Stimulated activated CD8-positive, alpha-beta memory T cell treated with anti-CD3 and anti-CD28 coated beads, Interleukin-15, amount 100 ng/mL, for 48 hours (primary cell): ENCODE measurements at places on chromosomes 4 and X.
A peak's percentile ranks its signal among the peaks of the same experiment; 100 is the strongest.

GRCh38 chrX:12494400-12495138 is 296.6 kb upstream of the PRPS2 start:
- DNase-seq = no peak

- no peak for DNase-seq
Measured at GRCh38 chr4:146472404-146472803, 49.3 kb downstream of the SLC10A7 start.

- no peak for DNase-seq
Measured at GRCh38 chr4:83342476-83342875, 7.8 kb upstream of the HPSE start.

- DNase-seq = no peak
Measured at GRCh38 chrX:71301195-71301924, at the start of gene ITGB1BP2. ITGB1BP2 (plus strand) TSS chrX:71301750; CDS start chrX:71301807, 57 bp downstream.

GRCh38 chrX:121161501-121161933 is 114.1 kb downstream of the GLUD2 start:
- DNase-seq = peak; percentile 0

- no peak for DNase-seq
Measured at GRCh38 chr4:24640366-24640765, 56.0 kb upstream of the DHX15 start.

DNA sequence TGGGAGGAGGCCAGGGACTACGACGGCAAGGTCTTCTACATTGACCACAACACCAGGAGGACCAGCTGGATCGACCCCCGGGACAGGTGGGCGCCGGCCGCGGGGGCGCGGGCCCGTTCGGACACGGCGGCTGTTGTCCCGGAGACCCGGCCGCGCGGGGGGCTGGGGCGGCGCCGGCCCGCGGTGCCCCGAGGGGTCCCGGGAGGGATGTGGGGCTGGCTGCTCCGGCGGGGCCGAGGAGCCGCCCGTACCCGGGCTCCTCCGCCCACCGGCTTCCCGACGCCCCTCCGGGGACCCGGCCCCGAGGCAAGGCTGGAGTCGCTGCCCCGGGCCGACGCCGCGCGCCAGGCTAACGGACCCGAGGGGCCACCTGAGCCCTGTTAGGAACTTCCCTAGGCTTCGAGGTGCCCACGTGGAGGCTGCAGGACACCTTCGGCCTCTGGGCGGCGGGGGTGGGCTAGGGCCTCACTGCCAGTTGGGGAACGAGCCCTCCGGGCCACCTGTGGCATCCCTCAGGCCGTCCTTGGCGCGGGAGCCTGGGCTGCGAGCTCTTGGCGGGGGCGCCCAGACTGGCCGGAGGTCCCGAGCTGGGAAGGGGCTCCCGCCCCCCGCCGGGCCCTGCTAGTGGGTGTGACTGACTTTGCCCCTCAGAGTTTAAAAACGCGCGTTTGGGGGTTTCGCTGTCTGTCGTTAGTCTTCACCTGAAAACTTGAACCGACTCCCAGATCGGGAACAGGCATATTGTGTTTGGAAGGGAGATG is 660 bp downstream of the WWC2 start:
- DNase-seq = no peak

DNA sequence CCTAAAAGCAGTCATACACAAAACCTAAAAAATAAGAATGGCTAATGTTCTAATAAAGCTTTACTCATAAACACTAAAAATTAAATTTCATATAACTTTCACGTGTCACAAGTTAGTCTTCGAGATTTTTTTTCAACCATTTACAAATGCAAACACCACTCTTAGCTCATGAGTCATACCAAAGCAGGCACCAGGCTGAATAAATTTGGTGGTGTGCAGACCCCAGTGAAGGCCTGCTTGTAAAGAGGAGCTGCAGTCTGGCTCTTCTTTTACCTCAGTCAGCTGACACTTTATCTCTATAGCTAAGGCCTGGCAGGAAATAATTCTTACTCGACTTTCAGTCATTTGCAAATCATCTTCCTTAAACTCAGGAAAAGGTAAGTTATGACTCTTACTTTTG is 37.4 kb downstream of the CLOCK start:
- no peak for DNase-seq

GRCh38 chr4:13289391-13289790 is 194.7 kb downstream of the RAB28 start:
- DNase-seq = no peak

DNA sequence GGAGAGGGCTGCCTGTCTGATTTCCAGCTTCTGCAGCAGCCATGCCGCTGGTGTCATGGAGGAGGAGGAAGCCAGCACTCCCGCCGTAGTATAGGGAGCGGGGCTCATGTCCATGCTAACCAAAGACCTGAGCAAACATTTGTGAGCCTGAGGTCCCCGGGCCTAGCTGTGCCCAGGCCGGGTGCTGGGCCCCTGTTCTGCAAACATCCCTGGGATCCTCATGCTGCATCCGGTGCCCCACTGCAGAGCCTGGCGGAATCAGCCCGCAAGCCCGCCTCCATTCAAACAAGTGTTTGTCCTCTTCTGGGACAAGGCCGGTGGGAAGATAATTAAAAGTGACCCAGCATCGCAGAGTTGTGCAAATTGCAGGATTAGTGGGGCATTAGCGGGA is 106.3 kb downstream of the SORCS2 start:
- DNase-seq = no peak

DNA sequence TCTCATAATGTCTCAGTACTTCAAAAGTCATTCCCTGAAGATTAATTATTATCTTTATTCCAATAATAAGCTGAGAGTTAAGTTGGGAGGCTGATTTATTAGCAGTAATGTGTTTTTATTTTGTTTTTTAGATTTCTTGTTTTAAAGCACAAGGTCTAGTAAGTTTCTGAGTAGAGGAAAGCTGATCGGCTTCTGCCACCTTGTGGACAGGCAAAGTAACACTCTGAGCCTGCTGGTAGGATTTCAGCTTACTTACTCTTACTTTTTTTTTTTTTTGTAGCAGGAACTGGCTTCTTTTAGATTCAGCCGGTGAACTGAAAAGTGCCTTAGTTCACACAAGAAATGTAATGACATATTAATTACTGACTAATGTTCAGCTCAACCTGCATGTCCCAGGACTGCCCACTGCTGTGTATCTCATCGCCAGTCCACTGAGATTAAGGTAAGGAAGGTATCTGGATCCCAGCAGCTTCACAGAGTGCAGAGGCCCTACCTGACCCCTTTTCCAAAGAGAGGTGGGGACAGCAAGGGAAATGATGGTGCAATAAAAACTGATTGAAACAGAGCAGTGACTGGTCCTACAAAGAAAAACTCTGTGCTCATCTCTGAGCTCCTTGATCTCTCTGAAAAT is 126.5 kb downstream of the ADGRA3 start:
- DNase-seq = no peak

DNA sequence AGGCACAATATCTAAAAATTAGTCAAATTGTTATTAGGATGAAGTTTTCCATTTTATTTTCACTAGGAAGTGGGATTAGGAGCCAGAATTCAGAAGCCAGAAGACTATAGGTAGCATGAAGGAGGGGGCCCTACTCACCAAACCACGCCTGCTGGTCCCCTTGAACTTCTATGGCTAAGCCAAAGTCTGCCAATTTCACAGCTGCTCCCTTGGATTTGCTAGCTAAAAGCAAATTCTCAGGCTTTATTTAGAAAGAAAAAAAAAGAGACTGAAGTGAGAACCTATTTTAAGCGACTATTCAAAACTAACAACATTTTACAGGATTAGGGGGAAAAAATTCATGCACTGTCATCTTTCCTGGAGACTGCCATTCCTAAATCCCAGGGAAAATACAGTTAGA is 224.3 kb downstream of the CAMK2D start:
- no peak for DNase-seq

DNA sequence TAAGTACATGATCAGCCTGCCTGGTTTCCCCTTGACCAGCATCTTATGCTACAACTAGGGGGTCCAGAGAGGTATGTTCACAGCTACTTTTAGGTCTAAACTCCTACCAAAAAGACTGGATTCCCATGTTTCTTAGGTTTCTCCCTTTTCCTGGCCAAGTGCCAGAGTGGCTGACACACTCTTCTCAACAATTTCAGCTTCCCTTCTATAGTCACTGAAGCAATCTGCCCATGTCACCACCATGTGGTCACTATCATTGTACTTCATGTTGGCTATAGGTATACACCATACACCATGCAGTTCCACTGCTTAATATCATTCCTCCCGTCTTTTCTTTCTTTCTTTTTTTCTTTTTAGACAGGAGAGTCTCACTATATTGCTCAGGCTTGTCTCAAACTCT is 66.9 kb downstream of the KLHL13 start:
- DNase-seq = no peak

DNA sequence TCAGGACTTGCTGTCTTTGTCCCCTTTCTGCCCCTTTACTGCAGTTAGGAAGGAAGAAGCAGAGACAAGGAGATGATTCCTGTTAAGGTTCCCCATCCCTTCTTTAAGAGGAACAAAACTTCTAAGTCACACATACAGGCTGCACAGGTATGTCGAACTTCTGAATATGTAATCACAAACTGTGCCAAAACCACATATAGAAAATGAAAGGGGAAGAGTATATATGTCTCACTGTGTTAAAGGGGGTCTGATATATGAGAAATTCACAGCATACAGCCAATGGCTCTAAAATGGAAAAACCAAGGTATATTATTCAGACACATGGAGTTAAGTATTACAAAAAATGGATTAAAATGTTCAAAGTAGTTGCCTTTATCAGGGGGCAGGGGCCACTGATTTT is 11.7 kb downstream of the CFAP97 start:
- DNase-seq = no peak

- no peak for DNase-seq
Measured at GRCh38 chr4:159145992-159146330, 43.1 kb downstream of the RAPGEF2 start.

DNA sequence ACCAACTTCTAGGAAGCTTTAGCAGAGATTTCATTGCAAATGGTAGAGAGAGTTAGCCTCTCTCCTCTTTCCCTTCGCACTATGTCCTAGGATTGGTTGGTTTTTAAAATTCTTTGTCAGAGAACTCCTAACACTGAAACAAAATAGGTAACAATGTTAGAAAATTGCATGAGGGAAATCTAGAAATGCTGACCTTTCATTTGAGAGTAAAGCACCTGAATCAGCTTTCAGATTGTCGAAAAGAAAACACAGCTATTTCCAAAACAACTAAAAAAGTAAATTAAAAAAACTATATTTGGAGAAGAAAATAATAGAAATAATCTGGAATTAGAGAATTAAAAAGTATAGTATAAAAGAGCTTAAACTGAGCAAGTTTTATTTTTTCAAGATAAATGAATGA is 108.1 kb upstream of the GK2 start:
- DNase-seq = no peak

- DNase-seq = no peak
Measured at GRCh38 chrX:96861661-96862060, 22.0 kb upstream of the RPA4 start.

GRCh38 chr4:6372649-6373525 is 99.5 kb downstream of the PPP2R2C start:
- DNase-seq = no peak

DNA sequence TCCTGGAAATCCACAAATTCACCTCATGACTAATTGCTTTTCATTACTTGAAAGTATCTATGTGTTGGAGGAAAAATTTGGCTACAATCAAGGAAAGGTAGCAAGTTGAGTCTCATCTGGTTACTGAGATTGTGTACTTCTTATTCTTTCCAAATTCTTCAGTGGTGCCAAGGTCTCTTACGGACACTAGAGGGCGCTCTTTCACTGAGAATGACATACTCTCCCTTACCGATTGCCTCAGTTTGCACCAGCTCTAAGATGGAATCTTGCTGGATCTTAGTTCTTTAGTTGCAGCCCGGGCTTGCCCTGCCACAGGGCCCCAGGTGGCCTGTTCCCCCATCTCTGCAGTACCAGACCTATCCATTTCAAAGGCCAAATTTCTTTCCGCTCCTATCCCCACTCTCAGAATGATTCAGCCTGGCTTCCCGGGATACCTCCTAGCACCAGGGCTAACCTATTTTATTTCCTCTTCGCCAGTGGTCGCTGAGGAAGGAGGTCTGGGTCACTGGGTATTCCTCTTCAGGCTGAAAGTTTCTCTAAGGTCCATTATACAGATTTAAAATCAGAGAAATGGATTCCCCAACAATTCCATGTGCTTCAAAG is 24.6 kb upstream of the GPR50 start:
- no peak for DNase-seq

GRCh38 chr4:76233083-76233482 is 18.4 kb upstream of the FAM47E start:
- DNase-seq = no peak

GRCh38 chr4:86975927-86976326 is 41.1 kb downstream of the AFF1 start:
- no peak for DNase-seq

DNA sequence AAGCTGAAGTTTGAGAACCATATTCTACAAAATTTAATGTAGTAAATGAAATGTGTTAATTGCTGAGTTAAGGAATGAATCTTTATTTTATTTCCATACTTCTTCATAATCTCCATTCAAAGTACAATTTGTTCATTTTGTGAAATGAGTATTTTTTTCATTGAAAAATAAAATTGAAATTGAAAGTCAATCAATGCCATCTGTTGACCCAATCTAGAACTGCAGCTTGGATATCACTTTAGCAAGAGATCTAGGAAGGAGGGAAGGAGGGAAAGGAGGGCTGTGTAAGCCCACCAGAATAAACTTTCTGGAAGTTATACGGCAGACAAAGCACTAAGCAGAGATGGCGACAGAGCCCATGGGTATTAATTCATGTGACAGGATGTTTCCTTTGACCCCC is 128.4 kb downstream of the ZMAT1 start:
- no peak for DNase-seq
